Cortex of kidney (tissue), 1 donor: ENCODE measurements at places on chromosomes 4 and X.

DNA sequence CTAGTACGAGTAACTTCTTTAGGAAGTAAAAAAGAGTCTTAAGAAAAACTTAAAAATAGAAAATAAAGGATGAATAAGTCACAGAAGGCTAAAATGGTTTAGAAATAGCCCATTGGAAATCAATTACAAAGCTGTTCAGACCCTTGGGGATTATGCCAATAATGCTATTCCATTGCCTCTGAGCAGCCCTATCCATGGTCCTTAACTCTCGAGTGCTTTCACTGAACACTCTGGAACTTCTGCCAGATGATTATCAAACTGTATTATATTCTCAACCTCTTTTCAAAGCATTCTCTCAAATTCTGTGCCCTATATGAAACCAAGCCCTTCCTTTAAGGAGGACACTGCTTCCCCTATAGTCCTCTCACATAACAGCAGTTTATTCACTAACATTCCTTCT, 17.0 kb downstream of the SLC9B1 start:
- DNase-seq: no peak

DNA sequence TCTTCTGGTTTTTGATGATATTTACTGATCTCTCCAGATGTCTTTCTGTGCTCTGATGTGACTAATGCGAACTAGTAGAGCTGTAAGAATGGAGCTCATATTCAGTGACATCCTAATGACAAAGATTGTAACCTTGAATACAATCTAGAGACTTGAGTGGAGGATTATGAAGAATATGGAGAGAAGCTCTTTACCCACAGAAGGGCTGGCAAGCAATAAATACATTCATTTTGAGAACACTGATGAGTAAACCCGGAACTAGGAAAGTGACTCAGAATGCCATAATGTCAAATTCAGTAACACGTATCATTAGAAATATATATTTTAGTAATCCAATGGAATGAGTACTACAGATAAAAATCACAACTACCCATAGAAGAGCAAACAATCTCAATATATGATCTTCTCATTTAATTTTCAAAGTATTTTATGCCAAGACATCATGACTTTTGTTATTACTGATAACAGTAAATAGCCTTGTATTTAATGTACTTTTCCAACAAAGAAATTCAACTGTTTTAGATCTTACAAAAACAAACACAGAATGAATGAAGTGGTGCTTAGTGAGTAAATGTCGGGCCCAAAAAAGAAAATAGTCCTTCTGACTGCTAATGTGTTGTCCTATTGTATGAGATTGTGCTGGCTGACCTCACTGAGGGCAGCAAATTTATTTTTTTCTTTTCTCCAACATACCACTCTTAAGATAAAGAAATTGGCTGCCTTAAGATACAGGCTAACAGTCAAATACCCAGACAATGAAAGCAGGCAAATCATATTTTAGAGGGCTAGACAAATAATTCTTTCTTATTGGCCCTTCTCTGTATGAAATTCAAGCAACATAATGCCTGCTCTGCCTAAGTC, 49.2 kb upstream of the HDAC8 start:
- DNase-seq: no peak

DNA sequence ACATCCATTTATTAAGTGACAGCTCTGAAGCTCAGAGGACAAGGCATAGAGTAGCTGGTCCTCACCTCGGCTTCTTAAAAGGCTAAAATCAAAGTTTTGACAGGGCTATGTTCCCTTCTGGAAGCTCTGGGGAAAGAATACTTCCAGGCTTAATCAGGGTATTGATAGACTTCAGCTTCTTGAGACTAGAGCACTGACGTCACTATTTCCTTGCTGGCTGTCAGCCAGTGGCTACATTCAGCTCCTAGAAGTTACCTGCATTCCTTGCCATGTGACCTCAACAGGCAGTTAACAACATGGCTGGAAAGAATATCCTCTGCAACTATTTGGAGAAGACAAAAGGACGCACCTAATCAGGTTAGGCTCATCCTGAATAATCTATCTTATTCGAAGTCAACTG, 1144.8 kb downstream of the ADGRL3 start:
- DNase-seq: no peak

DNA sequence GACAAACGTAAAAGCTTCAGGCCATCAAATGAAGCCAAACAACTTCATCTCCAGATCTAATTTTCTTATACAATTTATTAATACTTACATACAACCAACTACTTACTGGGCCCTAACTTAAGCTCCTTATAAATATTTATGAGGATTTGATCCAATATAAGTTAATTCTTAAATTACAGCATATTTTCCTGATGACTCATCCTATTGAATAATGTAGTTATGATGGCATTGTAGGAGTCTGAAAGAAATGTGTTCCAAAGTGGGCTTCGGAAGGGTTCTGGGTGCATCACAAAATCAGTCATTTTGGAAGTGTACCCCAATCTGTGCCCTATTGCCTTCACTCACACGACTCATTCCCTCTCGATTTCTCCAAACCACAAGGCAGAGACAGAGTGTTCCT, 455.1 kb upstream of the CTSO start:
- no peak for DNase-seq

GRCh38 chr4:123462007-123462406, 65.4 kb downstream of the SPRY1 start:
- DNase-seq: no peak

DNA sequence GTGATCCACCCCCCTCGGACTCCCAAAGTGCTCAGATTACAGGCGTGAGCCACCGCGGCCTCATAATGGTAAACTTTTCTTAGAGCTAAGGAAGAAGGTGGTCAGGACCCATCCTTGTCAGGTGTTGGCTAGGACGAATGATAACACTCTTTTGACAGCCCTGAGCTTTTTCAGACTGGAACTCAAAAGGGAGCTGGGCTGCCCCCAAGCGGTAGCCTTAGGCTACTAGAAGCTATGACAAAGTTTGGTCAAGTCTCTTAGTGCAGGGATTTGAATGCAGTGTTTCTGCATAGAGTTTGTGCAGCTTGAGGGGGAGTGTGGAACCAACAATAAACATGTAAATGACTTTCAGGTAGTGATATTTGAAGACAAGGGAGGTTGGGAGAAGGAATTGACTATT, 11.8 kb upstream of the HSD17B10 start:
- no peak for DNase-seq

DNA sequence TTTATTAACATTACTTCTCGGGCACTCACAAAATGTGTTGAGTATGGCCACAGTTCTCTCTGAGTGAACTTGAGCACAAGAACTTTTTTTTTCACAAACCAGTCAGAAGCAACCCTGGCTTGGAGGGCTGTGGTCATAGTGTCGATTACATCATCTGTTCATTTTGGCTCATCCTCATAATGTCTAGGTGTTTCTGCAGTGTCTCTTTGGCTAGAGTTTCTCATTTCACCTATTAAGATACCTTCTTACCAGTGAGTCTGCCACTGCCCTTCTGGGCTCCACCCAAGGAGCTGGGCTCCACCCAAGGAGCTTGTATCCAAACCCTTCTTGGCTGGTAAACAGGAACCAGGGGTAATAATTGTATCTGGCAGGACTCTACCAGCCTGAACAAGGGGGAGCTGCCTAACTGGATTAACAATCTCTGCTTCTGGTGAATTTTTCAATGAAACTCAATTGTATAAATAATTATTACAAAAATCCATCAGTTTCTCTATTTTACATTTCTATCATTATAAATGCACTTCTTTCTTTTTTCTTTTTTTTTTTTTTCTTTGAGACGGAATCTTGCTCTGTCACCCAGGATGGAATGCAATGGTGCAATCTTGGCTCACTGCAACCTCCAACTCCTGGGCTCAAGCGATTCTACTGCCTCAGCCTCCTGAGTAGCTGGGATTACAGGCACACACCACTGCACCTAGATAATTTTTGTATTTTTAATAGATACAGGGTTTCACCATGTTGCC, 667.7 kb upstream of the SLIT2 start:
- DNase-seq: no peak

- DNase-seq: no peak
Measured at GRCh38 chrX:6898371-6898770, 249.1 kb upstream of the STS start.

- no peak for DNase-seq
Measured at GRCh38 chrX:107562482-107562881, 65.8 kb upstream of the PRPS1 start.

DNA sequence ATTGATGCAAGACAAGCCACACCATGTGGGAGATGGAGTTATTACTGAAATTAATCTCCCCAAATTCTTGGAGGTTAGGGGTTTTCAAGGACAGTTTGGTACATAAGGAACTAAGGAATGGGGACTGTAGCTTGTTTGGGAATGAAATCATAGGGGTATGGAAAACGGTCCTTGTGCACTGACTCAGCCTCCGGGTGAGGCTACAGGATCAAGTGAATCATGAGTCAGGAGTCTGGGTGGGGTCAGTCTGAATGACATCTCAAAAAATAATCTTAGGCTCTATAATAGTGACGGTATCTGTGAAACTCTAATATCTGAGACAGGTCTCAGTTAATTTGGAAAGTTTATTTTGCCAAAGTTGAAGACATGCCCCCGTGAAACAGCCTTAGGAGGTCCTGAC, 128.5 kb upstream of the CYSLTR1 start:
- DNase-seq: no peak

DNA sequence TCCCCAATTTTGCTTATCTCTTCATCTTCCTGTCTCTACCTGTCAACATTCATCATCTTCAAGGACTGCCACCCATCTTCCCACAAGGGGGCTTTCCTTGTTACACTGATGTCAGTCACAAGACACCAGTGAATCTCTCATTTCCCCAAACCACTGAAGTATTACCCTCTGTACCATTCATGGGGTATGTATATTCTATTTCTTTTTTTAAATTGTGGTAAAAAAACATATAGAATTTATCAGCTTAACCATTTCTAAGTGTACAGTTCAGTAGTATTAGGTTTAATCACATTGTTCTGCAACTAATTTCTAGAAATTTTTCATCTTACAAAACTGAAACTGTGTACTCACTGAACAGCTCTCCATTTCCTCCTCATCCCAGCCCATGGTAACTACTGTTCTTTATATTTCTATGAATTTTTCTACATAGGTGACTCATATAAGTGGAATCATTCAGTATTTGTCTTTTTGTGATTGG, 98.6 kb downstream of the LARP7 start:
- DNase-seq: no peak

GRCh38 chr4:128521156-128521555, 233.5 kb upstream of the PGRMC2 start:
- DNase-seq: no peak

- DNase-seq: no peak
Measured at GRCh38 chr4:33160126-33160525, 2440.0 kb downstream of the PCDH7 start.

- DNase-seq: no peak
Measured at GRCh38 chr4:39802005-39802404, 104.1 kb downstream of the UBE2K start.

- DNase-seq: no peak
Measured at GRCh38 chr4:99763635-99764101, 53.0 kb upstream of the DAPP1 start.
